ENCODE measurements at places on chromosomes 4 and X. TPM values are rescaled to one million over a fixed set of nuclear protein-coding genes. Genes with fewer than 3 reads are reported as not detected.

The CTSO gene
- total RNA-seq, result 3.2 TPM

The NAA10 gene
- total RNA-seq, result 55.5 TPM

The ZFP92 gene
- total RNA-seq, result 0.22 TPM

The CLDN22 gene
- not detected for total RNA-seq

The ABCG2 gene
- total RNA-seq, result 0.62 TPM

The FAT1 gene
- total RNA-seq, result 400 TPM

The GPR119 gene
- total RNA-seq, result not detected

The POLN gene
- total RNA-seq, result 1.5 TPM

The GABRG1 gene
- total RNA-seq, result not detected

- no peak overlapping the region for H3K4me3 ChIP-seq
- no peak overlapping the region for H3K27ac ChIP-seq
- no peaks in the 10 kb centered on the region for H3K36me3 ChIP-seq
- peaks cover 12% of the 10 kb centered on the region for H3K27me3 ChIP-seq
- H3K4me1 ChIP-seq, result no peaks in the 10 kb centered on the region
These were observed 5.6 kb upstream of the PCGF3 start for GRCh38 chr4:699816-700580.

GRCh38 chr4:75016472-75016871 lies 83.6 kb downstream of the PARM1 start:
- no peaks in the 10 kb centered on the region for H3K4me1 ChIP-seq
- no peaks in the 10 kb centered on the region for H3K36me3 ChIP-seq
- no peak for DNase-seq
- H3K27ac ChIP-seq, result no peak overlapping the region
- H3K4me3 ChIP-seq, result no peak overlapping the region
- H3K27me3 ChIP-seq, result no peaks in the 10 kb centered on the region

GRCh38 chr4:156710365-156711192 lies 261.0 kb downstream of the PDGFC start:
- no peak for DNase-seq
- H3K4me1 ChIP-seq, result no peaks in the 10 kb centered on the region
- no peak overlapping the region for H3K4me3 ChIP-seq
- H3K27ac ChIP-seq, result no peak overlapping the region
- no peaks in the 10 kb centered on the region for H3K36me3 ChIP-seq

DNA sequence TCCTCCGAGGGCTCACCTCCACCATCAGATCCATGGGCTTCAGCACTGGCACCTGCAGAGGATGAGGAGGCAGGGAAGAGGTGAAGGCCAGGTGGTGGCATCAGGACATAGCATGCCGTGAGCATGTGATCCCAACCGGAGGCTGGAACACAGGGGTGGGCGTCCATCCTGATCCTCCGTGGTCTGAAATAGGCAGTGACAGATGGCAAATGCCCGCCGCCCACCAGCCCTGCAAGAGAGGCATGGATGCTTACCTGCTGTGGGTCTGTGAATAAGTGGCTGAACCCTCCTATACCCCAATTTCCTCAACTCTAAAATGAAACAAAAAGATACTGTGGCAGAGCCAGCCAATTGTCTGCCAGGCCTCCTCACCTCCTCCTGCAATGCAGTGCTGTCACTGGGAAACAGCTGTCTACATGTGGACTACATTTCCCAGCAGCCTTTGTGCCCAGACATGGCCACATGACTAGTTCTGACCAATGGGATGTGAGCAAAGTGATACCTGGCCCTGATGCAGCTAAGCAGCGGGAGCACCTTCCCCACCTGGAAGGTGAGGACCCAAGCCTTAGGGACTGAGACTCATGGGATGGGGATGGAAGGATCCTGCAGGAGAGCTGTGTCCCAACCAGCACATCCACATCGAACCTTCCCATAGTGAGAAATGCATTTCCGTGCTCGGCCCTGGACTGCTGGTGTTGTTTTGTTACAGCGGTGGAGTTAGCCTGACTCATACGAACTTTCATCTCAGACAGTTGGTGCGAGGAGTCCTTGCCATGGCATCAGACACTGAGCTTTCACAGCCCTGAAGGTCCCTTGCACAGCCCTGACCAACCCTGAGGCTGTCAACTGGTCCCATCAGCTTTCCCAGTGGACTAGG lies 99.5 kb downstream of the PPP2R2C start:
- H3K4me1 ChIP-seq, result peaks cover 15% of the 10 kb centered on the region
- DNase-seq, result peak; percentile 73
- H3K36me3 ChIP-seq, result no peaks in the 10 kb centered on the region

DNA sequence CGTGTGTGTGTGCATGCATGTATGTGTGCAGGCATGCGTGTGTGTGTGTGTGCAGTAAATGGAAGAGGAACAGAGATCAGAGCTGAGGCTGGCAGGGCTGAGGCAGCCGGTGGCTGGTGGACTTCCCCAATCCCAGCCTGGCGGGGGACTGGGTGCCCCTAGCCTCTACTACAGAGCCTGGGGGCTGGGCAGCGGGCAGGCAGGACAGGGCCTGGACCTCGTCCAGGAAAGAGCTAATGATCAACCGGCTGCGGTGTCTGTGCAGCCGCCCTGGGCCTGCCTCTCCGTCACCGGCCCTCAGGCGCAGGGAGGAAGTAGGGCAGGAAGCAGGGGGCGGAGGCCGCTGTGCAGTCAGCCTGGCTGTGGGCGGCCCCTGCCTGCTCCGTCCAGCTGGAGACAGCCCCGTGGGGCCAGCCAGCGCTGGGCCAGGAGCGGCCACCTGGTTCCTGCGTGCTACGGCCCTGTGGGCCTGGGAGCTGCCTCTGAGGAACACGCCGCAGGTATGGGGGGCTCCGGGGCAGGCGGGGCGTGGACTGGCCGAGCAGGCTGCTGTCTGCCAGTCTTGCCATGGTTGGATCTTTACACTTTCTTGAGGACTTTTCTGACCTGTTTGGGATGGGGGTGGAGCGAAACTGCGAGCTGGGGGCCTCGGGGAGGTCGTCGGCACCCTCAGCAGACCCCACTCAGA lies at the start of gene SH3TC1:
Gene SH3TC1 (plus strand): TSS at position 385 of the 688 bp plus-strand sequence. CDS start 5,905 bp downstream, outside the sequence.
- no peak within 1 kb of the TSS for H3K27ac ChIP-seq
- H3K4me3 ChIP-seq, result no peak within 1 kb of the TSS
- no peaks in the 10 kb centered on the region for H3K4me1 ChIP-seq
- no peaks in the 10 kb centered on the region for H3K36me3 ChIP-seq

GRCh38 chrX:44042751-44043150 lies 69.6 kb upstream of the NDP start:
- H3K4me1 ChIP-seq, result no peaks in the 10 kb centered on the region
- H3K36me3 ChIP-seq, result no peaks in the 10 kb centered on the region
- H3K27me3 ChIP-seq, result no peaks in the 10 kb centered on the region

- no peak overlapping the region for H3K27ac ChIP-seq
- H3K27me3 ChIP-seq, result peaks cover 15% of the 10 kb centered on the region
- H3K4me1 ChIP-seq, result no peaks in the 10 kb centered on the region
- H3K4me3 ChIP-seq, result no peak overlapping the region
- H3K36me3 ChIP-seq, result no peaks in the 10 kb centered on the region
These were observed 35.2 kb downstream of the ARL9 start for GRCh38 chr4:56540826-56541225.

DNA sequence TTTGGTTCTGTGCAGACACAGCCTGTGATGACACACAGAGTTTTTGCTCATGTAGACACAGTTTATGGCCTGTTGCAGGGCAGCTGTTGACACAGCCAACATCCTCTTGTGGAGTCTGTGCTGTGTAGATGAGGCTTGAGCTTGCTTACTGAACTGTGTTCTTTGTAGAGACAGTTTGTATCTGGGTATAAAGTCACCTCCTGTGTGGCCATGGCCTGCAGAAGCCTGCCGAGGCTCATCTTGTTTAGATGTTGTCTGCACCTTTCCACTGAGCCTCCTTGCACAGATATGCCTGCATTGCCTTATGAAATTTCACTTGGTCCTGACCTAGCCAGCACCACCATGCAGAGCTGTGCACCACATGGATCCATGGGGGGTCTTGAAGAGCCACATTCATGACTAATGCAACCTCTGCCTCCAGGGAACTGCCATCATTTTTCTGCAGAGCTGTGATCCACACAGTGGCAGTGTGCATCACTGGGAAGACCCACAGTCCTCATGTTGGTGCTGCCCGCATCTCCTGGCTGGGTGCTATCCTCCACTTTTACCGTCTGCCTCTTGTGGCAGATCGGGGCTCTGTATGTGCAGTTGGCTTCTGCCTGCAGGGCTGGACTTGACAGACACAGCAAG lies 198.0 kb upstream of the MAMLD1 start:
- no peak overlapping the region for H3K4me3 ChIP-seq
- H3K4me1 ChIP-seq, result no peaks in the 10 kb centered on the region
- H3K27me3 ChIP-seq, result no peaks in the 10 kb centered on the region
- H3K27ac ChIP-seq, result no peak overlapping the region
- DNase-seq, result no peak
- no peaks in the 10 kb centered on the region for H3K36me3 ChIP-seq

DNA sequence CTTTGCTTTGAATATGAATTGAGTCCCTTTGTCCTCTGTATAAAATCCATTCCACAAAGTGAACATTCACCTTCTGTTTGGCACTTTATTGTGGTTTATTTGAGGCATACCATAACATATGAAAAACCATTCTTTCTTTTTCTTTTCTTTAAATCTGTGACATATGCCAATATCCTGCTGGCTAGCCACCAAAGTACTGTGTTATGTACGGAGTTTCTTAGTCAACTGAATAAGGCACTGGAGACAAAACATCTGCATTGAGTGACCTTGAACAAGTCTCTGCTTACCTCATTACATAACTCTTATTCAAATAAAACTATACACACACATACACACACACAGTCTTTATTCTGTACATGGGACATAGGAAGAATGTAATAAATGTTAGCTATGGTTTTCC lies 872.8 kb downstream of the C4orf33 start:
- no peak for DNase-seq
- no peaks in the 10 kb centered on the region for H3K27me3 ChIP-seq
- H3K27ac ChIP-seq, result no peak overlapping the region
- no peaks in the 10 kb centered on the region for H3K4me1 ChIP-seq

- no peaks in the 10 kb centered on the region for H3K4me1 ChIP-seq
- no peaks in the 10 kb centered on the region for H3K36me3 ChIP-seq
- no peak overlapping the region for H3K27ac ChIP-seq
- DNase-seq, result no peak
- H3K27me3 ChIP-seq, result no peaks in the 10 kb centered on the region
These were observed 174.1 kb upstream of the HS3ST1 start for GRCh38 chr4:11602606-11603340.

DNA sequence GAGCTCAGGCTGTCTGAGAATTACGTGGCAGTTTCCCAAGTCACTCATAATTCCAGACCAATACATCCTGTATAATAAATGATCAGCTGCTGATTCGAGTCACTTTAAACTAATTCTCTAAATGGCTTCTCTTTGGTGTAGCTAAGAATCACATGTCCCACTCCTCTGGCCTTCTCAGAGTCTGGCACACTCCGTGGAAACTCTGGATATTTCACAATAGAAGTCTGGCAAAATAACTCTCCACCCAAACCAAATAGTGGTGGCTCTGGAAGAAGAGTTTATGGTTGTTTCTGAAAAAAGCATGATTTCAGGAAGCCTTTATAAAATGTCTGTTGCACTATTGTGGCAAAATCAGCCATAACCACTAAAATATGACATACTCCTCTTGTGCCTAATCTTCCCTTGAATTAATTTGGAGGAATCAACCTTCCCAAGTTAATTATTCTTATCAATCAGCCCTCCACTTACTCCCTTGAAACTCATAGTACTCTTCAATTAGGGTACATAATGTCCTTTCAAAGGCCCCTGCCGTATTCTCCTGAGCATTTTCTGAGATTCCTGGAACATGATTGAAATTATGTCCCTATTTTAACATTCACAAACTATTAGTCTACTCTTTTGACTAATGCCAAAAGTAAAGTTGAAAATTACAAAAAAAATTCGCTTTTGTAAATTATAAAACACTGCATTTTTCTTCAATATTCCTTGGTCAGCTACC lies 991.6 kb downstream of the FAT4 start:
- H3K4me3 ChIP-seq, result no peak overlapping the region
- H3K4me1 ChIP-seq, result no peaks in the 10 kb centered on the region
- DNase-seq, result no peak

- no peak overlapping the region for H3K27ac ChIP-seq
- no peaks in the 10 kb centered on the region for H3K36me3 ChIP-seq
- no peak overlapping the region for H3K4me3 ChIP-seq
- H3K27me3 ChIP-seq, result no peaks in the 10 kb centered on the region
- no peaks in the 10 kb centered on the region for H3K4me1 ChIP-seq
These were observed 270.9 kb downstream of the SPRY1 start for GRCh38 chr4:123667496-123667895.

GRCh38 chr4:115883847-115884246 lies 770.4 kb upstream of the NDST4 start:
- H3K36me3 ChIP-seq, result no peaks in the 10 kb centered on the region
- no peak overlapping the region for H3K4me3 ChIP-seq
- no peaks in the 10 kb centered on the region for H3K4me1 ChIP-seq
- DNase-seq, result no peak

DNA sequence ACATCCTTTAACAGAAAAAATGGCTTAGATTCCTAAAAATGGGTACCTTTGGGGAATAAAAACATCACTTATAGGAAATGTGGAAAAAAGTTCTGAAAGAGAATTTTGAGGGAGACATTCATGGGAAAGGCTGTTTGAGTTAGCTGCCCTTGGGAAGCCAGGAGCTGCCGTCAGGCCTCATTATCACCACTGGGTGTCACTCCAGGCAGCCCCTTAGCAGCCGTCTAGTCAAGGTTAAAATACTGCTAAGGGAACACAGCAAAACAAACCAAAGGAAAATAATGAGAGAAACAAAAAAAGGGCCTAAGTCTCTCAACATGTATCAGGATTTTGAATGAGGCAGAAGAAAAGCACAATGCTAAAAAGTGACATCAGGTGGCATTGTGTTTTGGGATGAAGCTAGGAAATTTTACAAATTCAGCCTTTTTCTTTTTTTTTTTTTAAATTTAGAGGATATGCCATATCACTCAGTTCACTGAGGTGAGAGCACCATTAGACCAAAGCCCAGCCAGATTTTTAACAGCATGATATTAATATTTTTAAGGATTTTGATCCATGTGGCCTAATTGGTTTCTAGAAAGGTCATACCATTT lies 235.3 kb downstream of the GPAT3 start:
- no peak overlapping the region for H3K4me3 ChIP-seq
- no peaks in the 10 kb centered on the region for H3K27me3 ChIP-seq
- no peaks in the 10 kb centered on the region for H3K36me3 ChIP-seq
- H3K27ac ChIP-seq, result no peak overlapping the region

DNA sequence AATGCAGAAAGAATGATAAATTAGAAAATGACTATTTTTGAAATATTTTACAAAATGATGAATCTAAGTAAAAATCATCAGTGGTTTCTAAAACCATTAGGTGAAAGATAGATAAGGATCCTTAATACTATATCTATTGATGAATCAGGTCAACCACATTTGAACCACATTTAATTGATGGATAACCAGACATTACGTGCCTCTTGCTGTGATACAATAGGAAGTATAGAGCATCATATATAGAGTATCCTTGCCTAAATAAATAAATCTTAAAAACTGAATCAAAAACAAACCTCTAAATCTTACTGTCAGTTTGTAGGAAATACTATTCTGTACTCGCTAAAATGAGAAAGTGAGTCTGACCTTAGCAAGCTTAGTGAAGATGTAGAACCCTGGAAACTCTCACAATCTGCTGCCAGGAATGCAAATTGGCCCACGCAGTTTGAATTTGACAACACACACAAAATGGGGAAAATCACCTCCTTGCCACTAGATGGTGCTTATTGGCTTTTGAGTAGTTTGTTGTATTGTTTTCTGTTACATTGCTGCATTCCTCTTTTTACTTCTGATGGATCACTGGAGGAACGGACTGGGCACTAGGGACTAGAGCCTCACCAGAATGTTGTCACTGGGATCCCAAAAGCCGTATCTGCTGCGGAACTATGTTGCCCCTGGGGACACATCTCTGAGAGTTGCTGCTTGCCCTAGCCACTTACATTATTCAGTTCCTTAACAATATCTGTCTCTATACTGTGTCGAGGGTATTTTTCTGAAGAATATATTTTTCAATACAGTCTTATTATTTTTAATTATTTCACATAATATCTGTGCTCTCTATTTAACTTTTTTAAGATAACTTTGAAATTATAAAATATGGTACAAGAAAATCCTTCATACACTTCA lies 25.4 kb upstream of the SLAIN2 start:
- no peaks in the 10 kb centered on the region for H3K36me3 ChIP-seq
- DNase-seq, result peak; percentile 58
- no peaks in the 10 kb centered on the region for H3K27me3 ChIP-seq
- H3K4me3 ChIP-seq, result no peak overlapping the region
